ENCODE measurements at places on chromosomes 2 and 18.

GRCh38 chr18:63897072-63897471 is 9.6 kb downstream of the SERPINB2 start:
- DNase-seq: no peak

- no peak for DNase-seq
Measured at GRCh38 chr2:233503947-233504637, 62.5 kb downstream of the USP40 start.

GRCh38 chr2:104606056-104606455 is 247.9 kb upstream of the POU3F3 start:
- DNase-seq: no peak

DNA sequence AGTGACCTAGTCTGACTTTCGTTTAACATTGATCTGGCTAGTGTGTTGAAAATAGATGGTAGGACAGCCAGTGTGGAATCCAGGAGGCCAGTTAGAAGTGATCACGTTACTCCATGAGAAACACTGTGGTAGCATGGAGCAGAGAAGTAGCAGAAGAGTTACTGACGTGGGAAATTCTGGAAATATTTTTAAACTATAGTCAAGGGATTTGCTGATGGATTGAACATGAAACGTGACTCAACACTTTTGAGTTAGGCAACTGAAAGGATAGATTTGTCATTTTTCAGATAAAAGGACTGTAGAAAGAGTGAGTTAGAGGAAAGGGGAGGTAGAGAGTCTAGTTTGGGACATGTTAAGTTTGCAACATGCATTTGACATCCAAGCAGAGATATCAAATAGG is 130.4 kb downstream of the IRS1 start:
- DNase-seq: no peak

DNA sequence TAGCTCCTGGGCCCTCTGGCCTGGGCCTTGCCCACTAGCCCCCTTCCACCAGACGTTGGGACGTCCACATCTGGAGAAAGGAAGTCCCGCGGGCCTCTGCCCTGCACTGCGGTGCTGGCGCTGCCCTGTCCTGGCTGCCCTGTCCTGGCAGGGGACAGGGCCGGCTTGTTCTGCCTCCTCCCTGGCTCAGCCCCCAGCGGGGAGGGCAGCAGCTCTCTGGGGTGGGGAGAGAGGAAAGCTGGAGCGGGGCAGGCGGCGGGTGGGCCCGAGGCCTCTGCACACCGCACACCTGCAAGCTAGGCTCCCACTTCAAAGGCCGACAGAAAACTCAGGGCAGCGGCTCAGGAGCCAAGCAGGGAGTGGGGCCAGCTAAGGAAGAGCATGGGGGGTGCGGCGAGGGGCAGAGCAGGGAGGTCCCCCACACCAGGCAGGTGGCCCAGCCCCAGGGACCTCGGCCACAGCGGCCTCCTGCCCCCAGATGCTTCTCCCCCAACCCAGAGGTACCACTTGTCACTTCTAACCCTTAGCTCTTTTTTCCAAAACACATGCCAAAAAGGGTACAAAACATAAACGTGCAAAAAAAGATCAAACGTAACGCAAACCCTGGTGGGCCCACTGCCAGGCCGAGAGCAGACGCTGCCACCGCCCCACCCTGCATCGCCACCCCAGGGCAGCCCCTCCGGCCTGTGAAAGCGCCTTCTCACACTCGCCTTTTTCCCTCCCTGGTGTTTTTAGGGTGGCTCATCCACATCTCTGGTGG is 13.5 kb downstream of the SNED1 start:
- DNase-seq: no peak

- DNase-seq: no peak
Measured at GRCh38 chr2:105723431-105723830, 21.3 kb upstream of the NCK2 start.

GRCh38 chr2:181105562-181105961 is 125.2 kb downstream of the UBE2E3 start:
- DNase-seq: no peak

DNA sequence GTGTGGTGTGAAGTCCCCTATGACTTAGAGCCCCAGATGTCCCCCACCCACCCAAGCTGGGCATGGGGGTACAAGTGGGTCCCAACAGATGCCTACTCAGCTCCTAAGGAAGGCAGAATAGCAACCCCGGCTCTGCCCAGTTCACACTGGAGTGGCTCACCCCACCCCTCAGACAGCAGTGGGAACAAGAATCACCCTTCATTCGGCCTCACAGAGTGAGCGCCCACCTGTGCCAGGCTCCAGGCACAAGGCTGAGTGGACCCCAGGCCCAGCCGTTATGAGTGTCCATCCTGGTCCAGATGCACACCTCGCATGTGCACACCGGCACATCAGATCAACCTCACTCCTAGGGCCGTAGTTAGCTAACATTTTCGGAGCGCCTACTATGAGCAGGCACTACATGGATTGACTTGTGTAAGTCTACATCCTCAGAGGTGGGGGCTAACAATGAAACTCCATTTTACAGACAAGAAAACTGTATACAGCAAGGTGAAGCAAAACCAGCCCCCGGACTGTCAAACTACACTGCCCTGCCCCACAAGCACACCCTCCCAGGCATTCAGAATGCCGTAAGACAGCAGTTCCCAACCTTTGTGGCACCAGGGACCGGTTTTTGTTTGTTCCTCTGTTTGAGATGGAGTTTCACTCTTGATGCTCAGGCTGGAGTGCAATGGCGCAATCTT is 2.8 kb upstream of the ASTL start:
- DNase-seq: no peak

- DNase-seq: no peak
Measured at GRCh38 chr18:69216321-69216720, 184.4 kb upstream of the DOK6 start.

DNA sequence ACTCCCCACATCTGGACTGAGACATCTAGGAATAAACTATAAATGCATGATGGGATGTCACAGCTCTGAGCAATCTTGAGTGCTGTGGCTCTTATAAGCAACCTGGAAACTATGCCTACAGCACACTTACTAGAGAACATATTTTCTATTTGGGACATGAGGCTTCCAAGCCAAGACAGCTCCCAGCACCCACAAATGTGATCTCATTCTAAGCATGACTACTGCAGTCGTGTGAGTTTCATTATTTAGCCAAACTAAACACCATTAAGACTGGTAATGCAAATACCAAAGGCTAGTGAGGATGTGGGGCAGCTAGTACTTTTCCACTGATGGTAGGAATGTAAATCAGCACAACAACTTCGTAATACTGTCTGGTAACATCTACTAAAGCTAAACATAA is 72.5 kb downstream of the RTTN start:
- DNase-seq: no peak

DNA sequence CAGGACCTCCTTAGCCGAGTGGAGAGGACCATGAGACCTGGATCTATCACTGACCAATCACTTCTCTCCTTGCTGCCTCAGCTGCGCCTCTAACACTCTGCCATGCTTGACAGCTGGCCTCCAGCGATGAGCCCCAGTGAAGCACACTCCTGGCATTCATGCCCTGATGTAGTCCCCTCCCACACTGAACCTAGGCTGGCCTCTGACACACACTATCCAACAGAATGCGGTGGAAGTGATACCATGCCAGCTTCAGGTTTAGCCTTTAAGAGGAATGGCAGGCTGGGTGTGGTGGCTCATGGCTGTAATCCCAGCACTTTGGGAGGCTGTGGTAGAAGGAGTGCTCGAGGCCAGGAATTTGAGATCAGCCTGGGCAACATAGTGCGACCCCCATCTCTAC is 73.7 kb upstream of the LAPTM4A start:
- no peak for DNase-seq

DNA sequence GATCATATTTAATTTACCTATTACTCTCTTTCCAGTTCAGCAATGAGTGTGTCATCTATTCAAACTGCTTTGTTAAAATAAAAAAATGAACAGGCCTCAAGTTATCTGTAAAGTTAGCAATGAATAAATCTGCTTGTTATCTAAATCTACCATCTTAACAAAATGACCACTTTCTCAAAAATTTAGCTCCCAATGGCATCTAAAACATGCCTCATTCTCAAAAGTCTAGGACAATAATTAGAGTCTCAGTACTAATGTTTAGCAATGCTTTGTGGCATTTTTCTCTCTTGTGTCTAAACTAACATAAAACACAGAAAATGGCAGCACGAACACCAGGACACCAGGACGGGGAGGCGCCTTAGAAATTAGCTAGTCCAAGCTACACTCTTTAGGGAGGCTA is 3.6 kb upstream of the ASAP2 start:
- DNase-seq: no peak

GRCh38 chr2:197498235-197498936 is 1.3 kb downstream of the HSPD1 start:
- no peak for DNase-seq

GRCh38 chr2:136505462-136505861 is 259.9 kb upstream of the THSD7B start:
- no peak for DNase-seq

DNA sequence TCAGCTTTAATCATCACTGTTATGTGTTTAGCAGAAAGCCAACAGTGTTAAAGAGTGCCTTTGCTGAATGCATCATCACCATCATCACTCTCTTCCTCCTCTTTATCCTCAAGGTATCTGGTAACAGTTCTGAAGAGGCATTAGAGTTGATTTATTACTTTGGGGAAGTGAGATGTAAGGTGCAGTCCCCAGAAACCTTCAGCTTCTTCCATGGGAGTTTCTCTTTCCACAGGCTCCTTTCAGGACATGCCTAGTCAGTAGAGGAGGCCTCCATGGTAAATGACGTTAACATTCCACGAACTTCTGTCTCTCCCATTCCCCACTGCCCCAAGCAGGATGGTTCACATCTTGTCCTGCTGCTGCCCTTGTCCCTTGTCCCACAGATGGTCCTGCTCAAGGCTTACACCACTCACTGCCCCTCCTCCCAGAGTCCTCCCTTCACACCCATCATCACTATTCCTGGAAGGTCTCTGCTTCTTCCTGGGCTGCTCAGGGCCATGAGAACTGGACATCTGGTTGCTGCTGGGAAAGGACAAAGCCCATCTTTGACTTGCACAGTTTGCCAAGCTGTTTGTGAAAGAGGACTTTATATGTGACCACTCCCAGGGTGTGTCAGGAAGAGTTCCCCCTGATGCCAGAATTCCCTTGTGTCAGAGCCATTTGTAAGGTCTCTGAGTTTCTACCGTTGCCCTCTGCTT is 5.3 kb upstream of the REG1A start:
- no peak for DNase-seq

GRCh38 chr2:144356402-144356801 is 163.5 kb downstream of the ZEB2 start:
- DNase-seq: no peak

DNA sequence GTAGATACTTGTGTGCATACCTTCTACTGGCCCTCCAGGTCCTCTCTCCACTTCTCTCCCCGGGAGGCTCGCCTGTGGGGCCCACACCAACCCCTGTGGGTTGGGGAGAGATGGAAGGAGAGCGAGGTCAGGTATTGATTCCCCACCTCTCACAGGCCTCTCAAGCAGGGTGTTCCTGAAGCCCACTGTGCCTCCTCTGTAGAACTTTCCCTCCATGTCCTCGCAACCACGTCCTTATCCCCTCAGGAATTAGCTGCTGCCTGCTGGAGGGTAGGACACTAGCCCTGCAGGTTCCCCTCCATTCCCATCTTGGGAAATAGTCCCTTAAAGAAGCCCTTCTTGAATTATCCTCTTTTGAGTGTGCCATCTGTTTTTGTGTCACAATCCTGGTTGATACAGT is 38.9 kb upstream of the KLF11 start:
- no peak for DNase-seq

GRCh38 chr18:79393635-79394533 is 1.8 kb upstream of the NFATC1 start:
- peak; percentile 45 for DNase-seq

- DNase-seq: no peak
Measured at GRCh38 chr2:20584399-20585358, 66.2 kb downstream of the HS1BP3 start.

- DNase-seq: no peak
Measured at GRCh38 chr2:239298116-239298804, 102.6 kb downstream of the HDAC4 start.

DNA sequence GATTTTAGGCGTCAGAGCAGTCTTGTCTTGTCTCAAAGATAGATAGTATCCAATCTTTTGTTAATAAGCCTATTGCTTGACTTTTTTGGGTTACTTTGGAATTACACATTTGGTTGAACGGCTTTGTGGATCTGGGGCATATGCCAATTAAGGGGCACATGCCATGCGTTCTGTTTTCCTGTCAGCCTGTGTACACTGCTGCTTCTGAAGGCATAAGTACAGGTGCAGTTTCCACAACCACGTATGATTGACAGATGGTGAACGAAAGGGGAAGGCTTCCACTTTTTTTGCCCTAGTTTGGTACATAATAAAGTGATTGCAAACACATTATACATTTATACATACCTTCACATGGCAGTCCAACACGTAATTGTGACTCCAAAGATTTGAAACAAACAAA is 102.3 kb downstream of the RAPH1 start:
- DNase-seq: no peak

DNA sequence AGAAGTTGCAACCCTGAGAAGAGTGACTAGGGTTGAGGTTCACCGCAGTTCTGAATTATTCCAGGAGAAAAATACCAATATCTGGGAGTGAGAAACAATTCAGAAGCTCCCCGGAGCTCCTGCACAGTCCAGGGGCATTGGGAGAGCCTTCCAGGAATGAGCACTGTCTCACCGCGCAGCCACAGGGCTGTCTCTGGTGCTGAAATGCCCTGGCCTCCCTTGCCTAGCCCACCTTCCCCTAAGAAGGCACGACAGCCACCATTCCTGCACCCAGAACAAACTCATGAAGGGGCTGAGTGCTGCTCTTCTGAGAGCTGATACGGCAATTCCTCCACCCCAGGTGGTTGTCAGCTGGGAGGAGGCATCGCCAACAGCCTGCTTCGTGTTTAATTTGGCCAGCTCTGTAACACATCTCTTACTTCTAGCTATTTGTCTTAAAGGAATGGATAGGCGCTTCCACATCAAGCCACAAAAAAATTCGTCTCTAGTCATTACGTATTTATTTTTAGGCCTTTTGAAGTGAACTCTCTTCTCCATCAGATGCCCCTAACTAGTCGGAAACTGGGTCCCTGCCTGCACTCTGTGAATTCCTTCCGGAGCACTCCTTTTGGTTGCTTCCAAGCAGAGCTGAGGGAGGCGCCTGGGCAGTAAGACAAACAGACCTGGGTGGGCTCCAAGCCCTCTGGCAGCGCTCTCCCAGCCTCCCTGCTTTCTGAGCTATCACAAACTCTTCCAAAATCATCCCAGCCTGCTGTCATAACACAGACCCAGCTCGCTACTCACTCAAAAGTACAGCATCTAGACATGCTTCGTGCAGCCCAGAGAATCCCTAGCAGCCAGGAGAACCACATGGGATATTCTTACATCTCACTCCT is 120.5 kb upstream of the CCDC68 start:
- DNase-seq: no peak

GRCh38 chr2:191376981-191377629 is 131.9 kb downstream of the MYO1B start:
- no peak for DNase-seq

DNA sequence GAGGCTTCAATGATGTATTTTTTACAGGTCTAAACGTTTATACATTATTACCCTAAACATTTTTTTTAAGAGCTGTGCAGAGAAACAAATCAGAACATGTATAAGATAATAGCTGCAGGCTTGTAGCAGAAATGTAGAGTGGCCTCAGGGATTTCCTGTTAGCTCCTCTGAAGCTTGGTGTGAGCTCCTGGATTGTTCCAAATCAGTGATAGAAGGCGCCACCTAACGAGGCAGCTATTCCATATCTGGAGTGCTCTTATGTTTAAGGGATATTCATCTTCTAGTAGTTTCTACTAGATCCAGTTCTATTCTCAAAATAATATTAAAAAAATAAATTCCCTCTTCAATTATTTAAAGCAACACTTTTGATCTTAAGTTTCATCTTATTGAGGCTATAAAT is 93.1 kb downstream of the LRP1B start:
- DNase-seq: no peak

- DNase-seq: no peak
Measured at GRCh38 chr2:121903037-121903689, 147.7 kb downstream of the TSN start.
